Fibroblast of skin of right quadriceps (primary cell): ENCODE measurements at places on chromosomes 1 and 21.

DNA sequence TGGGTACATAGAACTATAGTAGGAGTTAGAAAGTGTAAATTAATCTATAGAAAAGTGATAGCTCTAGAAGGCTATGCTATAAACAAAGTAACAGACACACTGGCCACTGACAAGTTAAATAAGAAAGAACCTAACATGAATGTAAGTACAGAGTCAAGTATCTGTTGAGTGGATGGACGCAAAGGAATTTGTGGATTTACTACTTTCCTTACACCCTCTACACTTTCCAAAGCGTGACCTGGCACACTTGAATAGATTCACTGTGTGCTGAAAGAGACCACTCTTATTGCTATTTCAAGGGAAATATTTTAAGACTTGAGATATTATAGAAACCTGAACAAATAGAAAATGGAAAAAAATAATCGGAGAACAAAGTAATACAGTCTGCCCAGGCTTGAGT is 142.8 kb upstream of the SAMSN1 start:
- DNase-seq = no peak

- peak; percentile 40 for DNase-seq
These were observed 41.6 kb downstream of the LAMC2 start for GRCh38 chr1:183227422-183228346.

GRCh38 chr1:240152611-240153297 is 61.1 kb downstream of the FMN2 start:
- peak; percentile 10 for DNase-seq

DNA sequence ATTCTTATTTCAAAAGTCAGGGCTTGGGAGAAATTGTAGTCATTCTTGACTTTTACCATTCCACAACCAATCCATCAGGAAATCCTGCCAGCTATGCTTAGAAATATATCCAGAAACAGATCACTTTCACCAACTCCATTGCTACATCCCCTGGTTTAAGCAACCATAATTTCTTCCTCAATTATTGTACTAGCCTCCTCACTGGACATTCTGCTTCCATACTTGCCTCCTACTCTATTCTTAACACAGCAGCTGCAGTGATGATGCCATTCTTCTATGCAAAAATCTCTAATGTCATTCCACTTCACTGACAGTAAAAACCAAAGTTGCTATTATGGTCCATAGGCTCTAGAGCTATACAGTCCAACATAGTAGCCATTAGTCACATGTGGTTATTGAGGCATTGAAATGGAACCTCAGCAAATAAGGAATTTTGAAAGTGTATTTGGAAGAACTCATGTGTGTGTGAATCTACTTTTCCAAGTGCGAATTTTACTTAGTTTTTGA is 110.7 kb upstream of the KIAA0040 start:
- no peak for DNase-seq

DNA sequence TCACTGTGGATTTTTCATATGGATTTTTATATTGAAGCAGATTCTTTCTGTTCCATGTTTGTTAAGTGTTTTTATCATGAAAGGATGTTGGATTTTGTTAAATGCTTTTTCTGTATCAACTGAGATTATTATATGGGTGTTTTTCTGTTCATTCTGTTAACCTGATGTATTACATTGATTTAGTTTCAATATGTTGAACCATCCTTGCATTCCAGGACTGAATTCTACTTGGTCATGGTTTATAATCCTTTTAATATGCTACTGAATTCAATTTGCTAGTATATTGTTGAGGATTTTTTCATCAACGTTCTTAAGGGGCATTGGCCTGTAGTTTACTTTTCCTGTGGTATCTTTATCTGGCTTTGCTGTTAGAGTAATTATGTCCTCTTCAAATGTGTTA is 55.8 kb downstream of the CCDC30 start:
- no peak for DNase-seq

GRCh38 chr1:33334081-33334552 is 13.2 kb upstream of the A3GALT2 start:
- no peak for DNase-seq

DNA sequence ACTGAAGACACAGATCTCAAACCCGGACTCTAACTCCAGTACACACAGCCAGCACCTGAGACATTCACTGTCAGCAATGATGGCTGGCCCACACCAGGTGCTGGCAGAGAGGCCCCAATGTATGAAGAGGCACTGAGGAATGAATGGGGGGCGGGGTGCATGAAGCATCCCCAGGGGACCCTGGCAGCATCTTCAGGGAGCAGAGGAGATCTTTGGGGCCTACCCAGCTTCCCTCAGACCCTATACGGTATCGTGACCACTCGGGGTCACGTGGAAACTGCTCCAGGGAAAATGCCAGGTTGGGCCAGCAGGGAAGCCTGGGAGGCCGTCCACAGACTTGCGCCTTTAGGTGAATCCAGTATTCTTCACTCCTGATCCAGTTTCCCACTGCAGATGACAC is 84.3 kb downstream of the NPHP4 start:
- DNase-seq = no peak

DNA sequence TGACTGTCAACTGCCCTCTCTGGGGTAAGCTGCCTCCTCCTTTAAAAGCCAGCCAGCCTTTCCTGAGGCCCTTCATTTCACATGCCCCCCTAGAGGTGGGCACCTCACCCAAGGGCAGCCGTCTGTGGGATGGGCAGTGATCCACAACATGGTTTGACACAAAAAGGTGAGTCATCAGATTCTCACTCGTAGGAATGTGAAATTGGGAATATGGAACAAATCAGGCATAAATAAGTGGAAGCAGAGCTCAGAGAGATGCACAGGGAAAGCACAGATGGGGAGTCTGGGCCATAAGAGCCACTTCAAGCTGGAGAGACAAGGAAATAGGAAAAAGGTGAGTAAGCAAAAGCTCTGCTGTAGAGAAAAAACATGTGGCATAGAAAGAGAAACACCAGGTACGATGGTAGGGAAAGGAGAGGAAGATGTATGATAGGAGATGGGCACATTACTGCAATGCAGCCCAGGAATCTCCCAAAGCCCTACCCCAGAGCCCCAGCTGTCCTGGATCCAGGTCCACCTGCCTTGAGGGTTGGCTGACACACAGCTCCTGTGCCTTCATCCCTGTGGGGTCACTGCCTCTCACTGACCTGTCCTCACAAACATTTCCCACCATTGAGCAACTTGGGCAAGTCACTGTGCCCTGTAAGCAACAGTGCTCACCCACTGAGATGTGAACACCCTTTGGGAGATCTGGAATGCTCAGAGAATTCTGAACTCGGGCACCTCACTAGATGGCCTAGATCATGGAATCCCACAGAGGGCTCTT is 86.6 kb downstream of the ASTN1 start:
- DNase-seq = peak; percentile 62

- no peak for DNase-seq
These were observed 105.9 kb downstream of the KCNK1 start for GRCh38 chr1:233719655-233720341.

DNA sequence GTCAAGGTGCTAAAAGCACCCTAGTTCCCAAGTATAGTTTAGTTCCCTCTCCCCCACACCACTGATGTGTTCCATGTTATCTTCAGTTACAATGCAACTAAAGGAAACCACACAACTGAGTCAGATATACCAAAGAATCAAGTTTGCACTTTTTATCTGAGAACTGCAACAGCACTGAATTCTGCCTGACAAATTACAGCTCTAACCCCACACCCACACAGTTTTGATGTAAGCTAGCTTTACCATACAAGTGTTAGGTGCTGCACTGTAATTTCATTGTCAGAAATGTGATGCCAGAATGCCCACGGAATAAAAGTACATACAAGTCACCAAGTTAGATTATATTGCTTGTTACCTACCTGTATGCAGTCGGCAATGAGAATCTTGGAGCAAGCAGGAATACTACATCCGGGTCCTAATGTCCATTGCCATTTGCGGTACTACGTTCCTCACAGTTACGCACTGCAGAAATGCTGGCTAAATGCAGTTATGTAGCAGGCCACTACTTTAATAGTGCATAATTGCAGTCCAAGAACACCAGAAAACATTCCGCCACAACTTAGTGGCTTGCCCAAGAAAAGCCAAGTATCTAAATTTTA is 12.1 kb downstream of the SFPQ start:
- DNase-seq = no peak

- DNase-seq = peak; percentile 56
These were observed 2.8 kb upstream of the HAPLN2 start for GRCh38 chr1:156616463-156616862.

- DNase-seq = no peak
These were observed 242.5 kb upstream of the TMPRSS15 start for GRCh38 chr21:18646116-18646515.

GRCh38 chr21:42401820-42402251 is 1.9 kb upstream of the UBASH3A start:
- DNase-seq = no peak

GRCh38 chr1:240803151-240803550 is 191.2 kb upstream of the GREM2 start:
- DNase-seq = peak; percentile 72

DNA sequence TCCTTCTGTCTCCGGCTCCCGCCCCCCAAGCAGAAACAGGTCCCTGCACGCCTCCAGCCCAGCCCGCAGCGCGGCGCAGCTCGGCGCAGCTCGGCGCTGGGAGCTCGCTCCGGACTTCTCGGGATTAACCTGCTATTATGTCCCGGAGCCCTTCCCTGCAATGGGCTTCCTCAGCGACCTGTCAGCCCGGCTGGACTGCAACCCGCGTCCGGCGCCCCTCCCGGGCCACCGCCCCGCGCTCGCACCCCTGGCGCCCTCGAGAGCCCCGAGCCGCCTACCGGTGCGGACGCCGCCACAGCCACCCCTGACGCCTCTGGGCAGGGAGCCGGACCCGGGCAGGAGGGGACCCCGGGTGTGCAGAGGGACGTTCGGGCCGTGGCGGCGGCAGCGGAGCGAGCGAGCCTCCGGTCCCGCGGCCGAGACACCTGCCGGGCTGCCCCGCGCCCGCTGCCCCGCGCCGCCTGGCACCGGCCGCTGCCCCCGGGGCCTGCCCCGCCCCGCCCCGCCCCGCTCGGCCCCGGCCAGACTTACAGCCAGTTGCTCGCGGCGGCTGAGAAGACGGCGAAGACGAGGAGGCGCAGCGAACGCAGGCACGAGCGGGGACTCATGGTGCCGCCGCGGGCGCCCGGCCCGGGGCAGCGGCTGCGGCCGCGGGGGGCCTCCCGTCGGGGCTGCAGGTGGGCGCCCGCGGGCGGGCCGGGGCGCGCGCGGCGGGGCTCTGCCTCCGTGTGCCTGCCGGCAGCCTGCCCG is 407 bp downstream of the WNT4 start:
- DNase-seq = no peak

DNA sequence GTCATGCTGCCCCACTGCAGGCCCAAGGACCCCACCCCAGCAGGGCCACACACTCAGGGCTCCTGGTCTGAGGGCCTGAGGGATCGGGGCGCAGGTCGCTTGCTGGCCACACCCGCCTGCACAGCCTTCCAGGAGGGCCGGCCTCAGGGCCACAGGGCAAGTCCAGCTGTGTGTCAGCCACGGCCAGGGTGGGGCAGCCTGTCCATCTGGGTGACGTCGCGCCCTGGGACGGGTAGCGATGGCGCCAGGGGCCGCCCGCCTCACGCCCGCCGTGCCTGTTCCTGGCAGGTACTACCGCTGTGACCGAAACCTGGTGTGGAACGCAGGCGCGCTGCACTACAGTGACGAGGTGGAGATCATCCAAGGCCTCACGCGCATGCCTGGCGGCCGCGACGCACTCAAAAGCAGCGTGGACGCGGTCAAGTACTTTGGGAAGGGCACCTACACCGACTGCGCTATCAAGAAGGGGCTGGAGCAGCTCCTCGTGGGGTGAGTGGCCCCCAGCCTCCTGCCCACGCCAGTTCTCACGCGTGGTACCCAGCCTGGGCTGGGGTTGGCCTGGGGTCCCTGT is 2.5 kb downstream of the COL6A1 start:
- DNase-seq = no peak

DNA sequence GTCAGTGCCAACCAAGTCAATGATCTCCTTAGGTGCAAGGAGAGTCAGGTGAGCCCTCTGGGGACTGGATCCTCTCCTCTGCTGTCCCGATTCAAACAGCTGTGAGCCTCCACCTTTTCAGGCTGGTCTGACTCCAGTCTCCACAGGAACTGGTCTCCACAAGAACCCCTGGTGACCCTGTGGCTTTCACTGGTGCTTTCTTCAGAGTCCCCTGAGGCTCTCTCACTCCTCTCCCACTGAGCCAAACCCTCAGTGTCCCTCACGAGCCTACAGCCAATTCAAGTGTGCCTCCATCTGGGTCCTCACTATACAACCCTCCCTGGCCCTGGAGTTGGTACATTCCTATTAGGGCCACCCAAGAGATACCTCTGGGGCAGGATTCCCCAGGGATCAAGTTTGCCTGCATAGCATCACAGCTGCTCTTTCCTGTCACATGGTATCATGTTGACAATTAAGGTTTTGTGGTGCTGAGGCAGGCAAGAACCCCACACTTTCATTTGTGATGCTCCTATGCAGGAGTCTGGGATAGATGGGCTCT is 5.2 kb upstream of the NGF start:
- DNase-seq = no peak

DNA sequence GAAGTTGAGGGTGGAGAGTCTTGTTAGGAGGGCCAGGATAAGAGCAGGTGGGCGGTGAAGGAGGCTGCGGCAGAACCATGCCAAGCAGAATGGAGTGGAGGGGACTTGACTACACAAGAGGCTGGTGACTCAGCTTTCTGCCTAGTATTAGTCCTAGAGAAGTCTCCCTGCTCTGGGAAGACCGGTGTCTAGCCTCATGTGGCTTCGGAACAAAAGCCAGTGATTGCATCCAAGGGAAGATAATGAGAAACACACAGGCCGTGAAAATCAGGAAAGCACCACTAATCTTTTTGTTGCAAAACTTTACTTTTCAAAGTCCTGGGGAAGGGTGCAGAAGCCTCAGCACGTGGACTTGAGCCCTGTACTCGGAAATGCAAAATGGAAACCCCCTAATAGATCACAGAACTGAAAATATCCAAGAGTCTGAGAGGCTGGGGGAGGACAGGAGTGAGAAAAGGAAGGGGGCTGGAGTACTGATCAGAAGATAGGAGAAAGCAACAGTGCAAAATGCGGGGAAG is 31.4 kb downstream of the DDR2 start:
- DNase-seq = peak; percentile 90

- DNase-seq = no peak
These were observed 215.7 kb downstream of the PLA2G4A start for GRCh38 chr1:187044411-187044810.

DNA sequence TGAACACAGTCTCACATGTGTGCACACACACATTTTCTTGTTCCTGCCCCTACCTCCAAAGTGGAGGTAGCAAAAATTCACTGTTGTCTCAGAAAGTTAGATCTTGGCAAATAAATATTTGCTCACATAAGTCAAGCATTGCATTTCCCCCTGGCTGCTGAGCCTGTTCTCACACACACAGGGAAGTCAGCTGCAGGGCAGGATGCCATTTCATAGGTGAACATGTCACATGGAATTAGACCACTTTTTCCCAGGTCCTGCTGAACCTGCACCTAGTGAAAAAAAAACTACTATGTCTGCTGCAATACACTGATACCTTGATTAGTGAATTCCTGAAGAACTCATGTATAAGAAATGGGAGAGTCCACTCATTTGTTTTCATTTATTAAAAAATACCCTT is 5.3 kb upstream of the CD55 start:
- no peak for DNase-seq

- DNase-seq = peak; percentile 62
These were observed 3.0 kb downstream of the ZC3H12A start for GRCh38 chr1:37477198-37477931.

- DNase-seq = peak; percentile 59
These were observed 643 bp upstream of the MOV10 start for GRCh38 chr1:112673592-112674439.

GRCh38 chr1:56469640-56470371 is 109.6 kb downstream of the PLPP3 start:
- peak; percentile 43 for DNase-seq
